ENCODE measurements at places on chromosomes 13 and 19.

- peaks cover 10% of the 10 kb centered on the region for H3K4me1 ChIP-seq
- no peaks in the 10 kb centered on the region for H3K27me3 ChIP-seq
- H3K27ac ChIP-seq = no peak overlapping the region
Measured at GRCh38 chr13:74191410-74191809, 57.2 kb upstream of the KLF12 start.

DNA sequence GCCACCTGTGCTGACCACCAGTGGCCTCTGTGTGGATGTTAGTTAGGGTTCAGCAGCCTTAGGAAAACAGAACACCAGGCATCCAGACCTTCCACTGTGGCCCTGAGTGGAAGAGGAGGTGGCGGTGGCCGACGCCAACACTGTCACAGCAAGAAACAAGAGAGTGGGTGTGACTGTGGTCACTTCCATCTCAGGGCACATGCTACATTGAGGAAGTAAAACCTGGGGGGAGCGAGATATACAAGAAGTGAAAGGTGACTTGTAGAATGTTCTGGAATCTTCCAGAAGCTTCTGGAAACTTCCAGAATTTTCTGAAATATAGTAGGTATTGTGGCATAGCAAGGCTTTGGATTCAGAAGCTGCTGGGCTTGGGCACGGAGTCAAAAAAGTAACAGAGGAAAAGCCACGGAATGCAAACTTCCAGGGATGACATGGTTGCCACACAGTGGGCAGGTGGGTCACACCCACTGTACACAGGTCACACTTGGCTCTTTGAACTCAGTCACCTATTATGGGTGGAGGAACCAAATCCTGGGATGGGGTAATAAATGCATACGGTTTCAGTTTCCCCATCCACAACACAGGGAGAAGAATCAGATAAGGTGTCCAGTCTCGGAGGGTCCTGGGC lies 24.3 kb downstream of the GNG7 start:
- no peaks in the 10 kb centered on the region for H3K4me1 ChIP-seq
- H3K36me3 ChIP-seq = no peaks in the 10 kb centered on the region
- no peaks in the 10 kb centered on the region for H3K27me3 ChIP-seq
- H3K27ac ChIP-seq = no peak overlapping the region

- no peak for DNase-seq
- H3K4me1 ChIP-seq = no peaks in the 10 kb centered on the region
- H3K27ac ChIP-seq = no peak overlapping the region
- no peaks in the 10 kb centered on the region for H3K27me3 ChIP-seq
- no peaks in the 10 kb centered on the region for H3K36me3 ChIP-seq
Measured at GRCh38 chr13:107117327-107118012, 549.5 kb upstream of the ARGLU1 start.

DNA sequence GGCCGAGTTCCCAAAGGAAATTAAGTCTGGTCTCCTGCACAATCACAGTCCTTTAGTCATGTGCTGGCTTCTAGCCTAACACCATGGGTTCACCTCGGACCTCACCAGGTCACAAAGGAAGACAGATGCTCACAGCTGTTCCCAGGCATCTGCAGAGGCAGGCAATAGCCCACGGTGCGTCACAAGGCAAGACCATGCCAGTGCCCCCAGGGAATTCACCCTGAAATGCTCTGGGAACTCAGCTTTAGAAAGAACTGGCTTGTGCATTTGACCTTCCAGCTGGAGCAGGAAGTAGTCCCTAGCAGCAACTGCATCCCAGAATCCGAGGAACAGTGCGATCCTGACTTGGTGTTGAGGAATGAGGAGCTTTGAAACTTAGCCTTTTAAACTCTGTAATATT lies 96.8 kb upstream of the WASF3 start:
- peaks cover 2% of the 10 kb centered on the region for H3K27me3 ChIP-seq
- no peak overlapping the region for H3K27ac ChIP-seq
- DNase-seq = no peak
- no peak overlapping the region for H3K4me3 ChIP-seq

GRCh38 chr19:45172611-45173208 lies 5.3 kb downstream of the TRAPPC6A start:
- H3K4me1 ChIP-seq = peaks cover 22% of the 10 kb centered on the region
- H3K27me3 ChIP-seq = no peaks in the 10 kb centered on the region
- no peak for DNase-seq
- H3K36me3 ChIP-seq = no peaks in the 10 kb centered on the region
- H3K4me3 ChIP-seq = peak overlapping the region; percentile 29
- peak overlapping the region; percentile 45 for H3K27ac ChIP-seq

DNA sequence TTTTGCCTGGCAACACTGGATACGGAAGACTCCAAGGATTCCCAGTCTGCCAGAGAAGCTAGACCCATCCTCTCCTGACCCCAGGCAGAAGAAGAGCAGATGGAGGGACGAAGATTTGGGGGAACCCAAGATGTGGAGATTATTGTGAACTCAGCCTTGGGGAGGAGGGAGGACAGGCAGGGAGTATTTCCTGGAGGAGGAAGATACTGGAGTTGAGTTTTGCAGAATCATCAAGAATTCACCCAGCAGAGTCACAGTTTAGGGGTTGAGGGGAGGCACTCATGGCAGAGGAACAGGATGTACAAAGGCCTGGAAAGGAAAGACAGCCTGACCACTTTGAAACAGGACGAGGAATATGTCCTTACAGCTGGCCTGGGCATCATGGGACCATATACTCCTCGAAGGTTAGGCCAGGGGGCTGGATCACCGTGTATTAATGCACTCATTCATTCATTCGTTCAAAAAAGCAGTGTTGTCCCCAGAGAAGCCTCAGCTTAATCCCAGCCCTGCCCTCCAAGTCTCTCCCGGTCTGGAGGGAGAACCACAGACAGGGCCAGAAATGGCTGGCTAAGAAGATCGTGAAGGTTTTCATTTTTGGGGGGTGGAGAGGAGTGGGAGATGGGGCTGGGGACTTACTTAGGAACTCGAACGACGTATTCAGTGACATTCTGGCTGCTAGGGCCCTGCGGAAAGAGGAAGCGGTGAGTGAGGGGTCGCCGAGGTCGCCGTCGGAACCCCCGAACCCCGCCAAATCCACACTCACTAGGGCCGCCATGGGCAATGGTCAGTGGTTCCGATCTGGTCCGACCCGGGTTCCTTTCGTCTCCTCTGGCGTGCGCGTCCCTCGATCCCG lies 517 bp downstream of the GTF2F1 start:
- peaks cover 8% of the 10 kb centered on the region for H3K36me3 ChIP-seq
- DNase-seq = no peak
- H3K4me3 ChIP-seq = peak overlapping the region; percentile 82

DNA sequence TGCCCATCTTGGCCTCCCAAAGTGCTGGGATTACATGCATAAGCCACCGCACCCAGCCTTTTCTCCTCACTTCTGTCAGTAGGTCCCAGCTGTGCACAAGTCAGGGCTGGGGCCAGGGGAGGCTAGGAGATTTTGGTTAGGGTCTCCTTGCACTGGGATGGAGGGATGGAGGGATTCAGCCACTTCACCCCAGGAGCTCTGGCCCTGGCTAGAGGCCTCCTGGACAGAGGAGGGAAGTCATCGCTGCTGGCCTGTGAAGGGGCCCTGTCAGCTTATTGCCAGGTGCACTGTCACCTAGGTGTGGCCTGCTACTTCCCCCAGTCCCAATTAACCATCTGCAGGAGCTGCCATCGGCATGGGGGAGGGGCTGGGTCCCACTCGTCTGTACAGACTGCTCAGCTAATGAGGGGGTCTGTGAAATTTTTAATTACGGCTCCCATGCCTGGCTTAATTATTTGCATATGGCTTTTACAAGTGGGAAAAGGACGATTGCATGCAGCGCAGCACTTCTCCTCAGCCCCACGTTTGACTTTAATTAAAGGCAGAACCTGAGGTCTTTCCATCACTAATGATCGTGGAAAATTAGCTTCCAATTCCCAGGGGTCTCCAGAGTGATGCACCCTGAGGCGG lies 52.4 kb downstream of the CHST8 start:
- no peak for DNase-seq
- H3K4me3 ChIP-seq = no peak overlapping the region
- no peaks in the 10 kb centered on the region for H3K36me3 ChIP-seq
- no peaks in the 10 kb centered on the region for H3K27me3 ChIP-seq
- no peaks in the 10 kb centered on the region for H3K4me1 ChIP-seq

DNA sequence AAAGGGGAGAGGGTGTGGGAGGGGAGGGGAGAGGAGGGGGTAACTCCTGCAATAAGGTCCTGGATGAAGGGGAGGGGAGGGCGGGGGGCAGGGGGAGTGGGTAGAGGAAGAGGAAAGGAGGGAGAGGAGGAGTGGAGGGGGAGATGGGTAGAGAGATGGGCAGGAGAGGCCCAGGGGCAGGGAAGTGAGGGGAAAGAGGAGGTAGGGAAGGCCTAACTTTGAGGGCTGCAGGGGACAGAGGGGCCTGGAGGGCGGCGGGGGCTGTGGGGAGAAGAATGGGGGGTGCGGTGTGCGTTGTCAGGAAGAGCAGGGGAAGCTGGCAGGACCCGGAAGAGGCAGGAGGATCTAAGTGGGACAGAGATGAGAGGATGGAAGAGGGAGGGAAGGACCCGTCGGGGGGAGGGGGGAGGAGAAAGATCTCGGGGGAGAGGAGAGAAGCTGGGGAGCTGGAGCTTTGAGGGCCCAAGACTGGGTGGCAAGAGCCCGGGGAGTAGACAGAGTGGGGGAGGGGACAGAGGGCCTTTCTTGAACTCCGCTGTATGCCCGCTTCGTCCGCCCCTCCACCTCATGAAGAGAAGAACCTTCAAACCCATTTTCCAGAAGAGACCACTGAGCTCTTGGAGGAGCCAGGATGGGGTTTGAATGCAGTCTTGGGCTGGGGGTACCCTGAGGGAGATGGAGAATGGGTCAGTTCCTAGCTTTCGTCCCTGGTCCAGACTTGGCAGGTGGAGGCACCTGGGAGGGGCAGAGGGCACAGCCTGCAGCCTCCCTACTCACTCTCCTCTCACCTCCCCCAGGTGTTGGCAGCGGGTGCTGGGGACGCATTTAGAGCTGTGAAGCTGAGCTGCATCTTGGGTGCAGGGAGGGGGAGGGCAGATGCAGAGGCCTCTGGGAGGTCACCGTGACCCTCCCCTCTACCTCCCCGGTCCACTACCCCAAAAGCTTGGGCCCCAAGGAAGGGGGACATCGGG lies 778 bp upstream of the LRRC4B start:
- H3K27ac ChIP-seq = no peak overlapping the region
- no peaks in the 10 kb centered on the region for H3K36me3 ChIP-seq
- peaks cover 63% of the 10 kb centered on the region for H3K27me3 ChIP-seq
- no peak overlapping the region for H3K4me3 ChIP-seq
- H3K4me1 ChIP-seq = no peaks in the 10 kb centered on the region

- H3K4me1 ChIP-seq = peaks cover 14% of the 10 kb centered on the region
- peak overlapping the region; percentile 62 for H3K27ac ChIP-seq
- peaks cover 10% of the 10 kb centered on the region for H3K36me3 ChIP-seq
- DNase-seq = peak; percentile 83
- H3K4me3 ChIP-seq = peak overlapping the region; percentile 65
- no peaks in the 10 kb centered on the region for H3K27me3 ChIP-seq
Measured at GRCh38 chr19:56367829-56368711, 25.3 kb downstream of the ZNF582 start.

- H3K4me3 ChIP-seq = no peak overlapping the region
- H3K27ac ChIP-seq = no peak overlapping the region
- H3K36me3 ChIP-seq = no peaks in the 10 kb centered on the region
- no peaks in the 10 kb centered on the region for H3K27me3 ChIP-seq
Measured at GRCh38 chr13:67258482-67258881, 28.3 kb upstream of the PCDH9 start.

DNA sequence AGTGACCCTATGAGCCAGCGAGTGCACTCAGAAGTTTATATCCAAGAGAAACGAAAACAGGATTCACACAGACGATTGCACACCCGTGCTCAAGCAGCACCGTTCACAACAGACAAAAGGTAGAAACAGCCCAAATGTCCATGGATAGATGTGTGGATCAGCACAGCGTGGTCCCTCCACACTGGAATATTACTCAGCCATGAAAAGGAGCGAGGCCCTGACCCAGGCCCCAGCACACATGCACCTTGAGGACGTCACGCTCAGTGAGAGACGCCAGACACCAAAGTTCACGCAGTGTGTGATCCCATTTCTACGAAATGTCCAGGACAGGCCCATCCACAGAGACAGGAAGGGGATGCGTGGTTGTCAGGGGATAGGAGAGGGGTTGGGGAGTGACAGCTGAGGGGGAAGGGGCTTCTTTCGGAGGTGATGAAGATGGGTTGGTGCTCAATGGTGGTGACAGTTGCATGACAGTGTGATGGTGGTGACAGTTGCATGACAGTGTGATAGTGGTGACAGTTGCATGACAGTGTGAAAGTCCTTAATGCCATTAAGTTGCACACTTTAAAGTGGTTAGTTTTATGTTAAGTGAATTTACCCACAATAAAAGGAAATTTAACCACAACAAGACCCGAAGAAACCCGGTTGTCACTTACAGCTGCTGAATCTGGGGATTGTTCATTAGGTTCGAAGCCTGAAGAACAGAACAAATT lies 18.9 kb upstream of the SLC39A3 start:
- peaks cover 54% of the 10 kb centered on the region for H3K36me3 ChIP-seq
- no peak for DNase-seq
- no peak overlapping the region for H3K27ac ChIP-seq
- no peak overlapping the region for H3K4me3 ChIP-seq

DNA sequence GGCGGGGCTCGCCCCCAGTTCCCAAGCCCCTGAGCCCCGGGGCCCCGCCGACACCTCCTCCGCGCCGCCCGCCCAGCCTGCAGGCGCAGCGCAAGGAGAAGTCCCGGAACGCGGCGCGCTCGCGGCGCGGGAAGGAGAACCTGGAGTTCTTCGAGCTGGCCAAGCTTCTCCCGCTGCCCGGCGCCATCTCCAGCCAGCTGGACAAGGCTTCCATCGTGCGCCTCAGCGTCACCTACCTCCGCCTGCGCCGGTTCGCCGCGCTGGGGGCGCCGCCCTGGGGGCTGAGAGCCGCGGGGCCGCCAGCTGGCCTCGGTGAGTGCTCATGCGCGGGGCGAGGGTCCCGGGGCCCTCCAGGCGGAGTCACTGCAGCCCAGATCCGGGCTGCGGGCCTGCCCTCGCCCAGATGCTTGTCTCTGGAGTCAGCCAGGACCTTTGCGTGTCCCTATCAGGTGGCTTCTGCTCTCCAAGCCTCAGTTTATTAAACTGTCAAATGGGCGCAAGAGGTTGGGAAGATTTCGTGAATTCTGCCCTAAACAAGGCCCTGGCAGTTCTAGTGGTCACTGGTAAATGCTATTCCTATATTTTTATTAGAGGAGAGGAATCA lies 2.0 kb downstream of the NPAS1 start:
- peaks cover 4% of the 10 kb centered on the region for H3K4me1 ChIP-seq
- no peak for DNase-seq
- H3K27me3 ChIP-seq = peaks cover 14% of the 10 kb centered on the region
- H3K36me3 ChIP-seq = no peaks in the 10 kb centered on the region
- H3K27ac ChIP-seq = no peak overlapping the region

DNA sequence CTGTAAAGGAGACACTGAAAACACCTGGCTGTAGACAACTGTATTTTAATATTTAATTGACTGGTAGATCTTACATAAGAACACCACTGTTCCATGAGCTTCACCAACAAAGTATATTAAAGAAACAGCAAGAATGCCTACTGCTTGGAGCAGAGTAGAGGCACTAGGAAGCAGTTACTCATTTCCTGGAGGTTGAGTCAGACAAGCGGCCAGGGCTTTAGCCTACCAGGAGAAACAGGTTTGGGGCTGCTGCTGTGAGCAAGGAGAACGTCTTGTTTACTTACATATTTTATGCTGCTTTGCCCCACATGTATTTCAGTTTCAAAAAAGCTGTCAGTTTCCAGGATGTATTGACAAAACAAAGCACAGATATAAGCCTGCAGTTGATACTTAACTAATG lies 33.4 kb downstream of the ALG5 start:
- no peak for DNase-seq
- H3K4me3 ChIP-seq = no peak overlapping the region
- no peak overlapping the region for H3K27ac ChIP-seq

- H3K4me3 ChIP-seq = no peak overlapping the region
- no peak overlapping the region for H3K27ac ChIP-seq
- peaks cover 3% of the 10 kb centered on the region for H3K27me3 ChIP-seq
- no peaks in the 10 kb centered on the region for H3K4me1 ChIP-seq
- no peaks in the 10 kb centered on the region for H3K36me3 ChIP-seq
Measured at GRCh38 chr13:75907044-75907443, 270.9 kb downstream of the LMO7 start.
